ENCODE measurements at places on chromosomes 11 and 22.

GRCh38 chr11:124899383-124900145 lies 1.9 kb upstream of the ROBO4 start:
- DNase-seq: no peak

GRCh38 chr11:32107647-32108046 lies 16.8 kb downstream of the RCN1 start:
- no peak for DNase-seq

GRCh38 chr11:96391698-96392307 lies 2.0 kb downstream of the JRKL start:
- DNase-seq: no peak

DNA sequence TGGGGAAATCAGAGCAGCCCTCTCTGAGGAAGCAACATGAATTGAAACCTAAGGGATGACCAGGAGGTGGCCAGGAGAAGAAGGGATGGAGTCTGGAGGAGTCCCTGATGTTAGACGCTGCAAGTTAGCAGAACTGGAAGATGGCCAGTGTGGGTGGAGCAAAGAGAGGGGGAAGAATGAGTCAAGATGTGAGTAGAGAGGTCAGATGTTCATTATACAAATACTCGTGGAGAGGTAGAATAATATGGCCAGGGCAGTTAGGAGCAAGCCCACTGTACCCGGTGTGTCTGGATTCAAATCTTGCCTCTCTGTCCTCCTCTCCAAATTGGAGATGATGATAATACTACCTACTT lies 242.0 kb downstream of the TENM4 start:
- DNase-seq: no peak

DNA sequence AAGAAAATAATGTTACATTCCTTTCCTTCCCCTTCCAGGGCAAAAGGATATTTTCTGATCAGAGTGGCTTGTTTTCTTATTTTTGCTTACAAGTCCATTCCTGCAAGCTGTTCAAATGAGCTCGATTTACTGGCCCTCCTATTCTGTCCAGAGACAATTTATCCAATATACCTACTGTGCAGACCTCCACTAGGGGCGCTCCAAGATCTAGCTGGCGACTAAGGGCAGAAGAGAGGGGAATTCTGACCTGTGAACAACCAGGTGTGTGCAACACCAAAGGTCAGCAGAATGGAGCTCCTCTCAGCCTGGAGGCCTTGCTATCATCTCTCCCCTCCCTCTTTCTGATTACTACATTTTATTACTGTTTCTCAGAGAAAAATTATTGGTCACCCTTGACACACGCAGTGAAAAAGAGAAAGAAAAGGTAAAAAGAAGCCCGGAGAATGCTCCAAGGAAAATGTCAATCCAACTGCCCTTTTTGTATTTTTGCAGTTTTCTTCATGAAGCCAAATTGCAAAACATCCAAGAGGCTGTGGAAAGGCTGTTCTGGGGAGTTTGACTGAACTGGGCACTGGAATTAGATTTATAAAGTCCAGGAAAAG lies 3.2 kb downstream of the SEZ6L start:
- DNase-seq: peak; percentile 70

DNA sequence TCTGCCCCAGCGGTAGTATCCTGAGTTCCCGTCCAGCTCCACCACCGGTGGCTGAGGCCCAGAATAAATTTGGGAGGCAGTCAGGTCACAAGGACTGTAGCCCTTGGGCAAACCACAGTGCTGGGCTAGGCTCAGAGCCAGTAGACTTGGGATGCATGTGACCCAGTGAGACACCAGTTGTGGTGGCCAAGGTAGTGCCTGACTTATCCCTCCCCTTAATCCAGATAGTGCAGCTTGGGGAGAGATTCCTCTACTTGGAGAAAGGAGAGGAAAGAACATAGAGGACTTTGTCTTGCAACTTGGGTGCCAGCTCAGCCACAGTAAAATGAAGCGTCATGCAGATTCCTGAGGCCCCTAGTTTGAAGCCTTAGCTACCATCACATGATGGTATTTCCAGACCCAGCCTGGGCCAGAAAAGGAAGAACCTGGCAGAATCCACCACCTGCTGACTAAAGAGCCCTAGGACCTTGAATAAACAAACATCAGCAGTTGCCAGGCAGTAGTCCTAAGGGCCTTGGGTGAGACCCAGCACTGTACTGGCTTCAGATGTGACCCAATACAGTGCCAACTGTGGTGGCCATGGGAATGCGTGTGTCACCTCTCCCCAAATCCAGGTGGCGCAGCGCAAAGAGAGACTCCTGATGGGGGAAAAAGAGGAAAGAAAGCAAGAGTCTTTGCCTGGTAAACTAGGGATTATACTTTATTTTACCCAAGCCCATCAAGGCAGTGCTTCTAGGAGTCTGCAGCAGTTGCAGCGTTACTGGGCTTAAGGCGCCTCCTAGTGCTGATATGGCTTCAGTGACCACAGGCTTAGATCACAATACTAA lies 17.0 kb upstream of the DDX10 start:
- peak; percentile 78 for DNase-seq

DNA sequence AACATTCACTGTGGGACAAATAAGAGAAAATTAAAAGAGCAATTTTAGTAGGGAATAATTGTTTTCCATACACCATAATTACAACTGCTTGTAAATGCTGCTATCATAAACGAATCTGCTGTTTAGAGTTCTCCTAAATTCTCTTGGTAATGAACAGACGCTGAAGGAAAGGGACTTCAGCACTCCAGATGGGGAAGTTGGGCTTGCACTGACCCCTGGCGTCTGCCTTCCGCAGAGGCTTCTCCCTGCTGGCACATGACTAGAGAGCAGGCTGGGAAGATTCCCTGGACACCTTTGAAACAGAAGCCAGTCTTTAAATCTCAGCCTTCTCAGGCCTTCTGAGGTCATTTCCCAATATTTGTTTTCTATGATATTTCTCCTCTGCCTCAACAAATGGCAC lies 84.1 kb downstream of the NXPE2 start:
- peak; percentile 68 for DNase-seq

- no peak for DNase-seq
Observed at GRCh38 chr11:116062129-116062489, 557.9 kb upstream of the CADM1 start.

DNA sequence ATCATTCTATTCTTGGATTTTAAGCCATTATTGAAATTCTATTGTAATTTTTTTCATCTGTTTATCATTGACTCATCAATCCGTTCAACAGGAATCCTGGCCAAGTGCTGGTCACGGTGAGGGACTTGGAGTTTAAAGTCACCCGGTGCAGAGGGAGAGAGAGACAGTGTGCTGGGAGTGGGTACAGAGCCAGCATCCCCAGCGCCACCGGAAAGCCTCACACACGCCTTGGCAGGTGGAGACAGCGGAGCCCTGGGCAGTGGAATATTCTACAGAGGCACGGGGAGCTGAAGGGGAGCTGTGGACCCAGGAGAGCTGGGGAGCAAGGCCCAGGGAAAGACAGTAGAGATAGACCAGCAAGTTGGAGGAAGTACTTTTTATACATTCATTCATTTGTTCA lies 787.6 kb downstream of the BRD1 start:
- DNase-seq: no peak

GRCh38 chr22:48198489-48199459 lies 1436.3 kb downstream of the TBC1D22A start:
- no peak for DNase-seq

DNA sequence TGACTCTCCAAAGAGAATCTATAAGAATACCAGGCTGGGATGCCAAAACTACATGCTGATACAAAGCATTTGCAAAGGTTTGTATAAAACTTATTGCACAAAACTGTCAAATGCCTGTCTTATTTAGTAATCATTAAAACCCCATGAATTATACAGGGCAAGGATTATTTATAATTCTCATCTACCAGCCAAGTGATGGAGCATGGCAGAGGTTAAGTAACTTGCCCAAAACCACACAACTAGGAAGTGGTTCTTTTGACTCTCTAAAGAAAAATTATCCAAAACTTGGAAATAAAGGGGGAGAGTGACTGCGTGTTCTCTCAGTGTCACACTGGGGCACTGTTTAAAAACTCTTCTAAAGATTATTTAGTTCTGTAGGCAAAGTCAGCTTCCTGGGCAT lies 17.4 kb upstream of the CLMP start:
- DNase-seq: no peak

- no peak for DNase-seq
Observed at GRCh38 chr11:126029805-126030204, 32.9 kb downstream of the CDON start.

DNA sequence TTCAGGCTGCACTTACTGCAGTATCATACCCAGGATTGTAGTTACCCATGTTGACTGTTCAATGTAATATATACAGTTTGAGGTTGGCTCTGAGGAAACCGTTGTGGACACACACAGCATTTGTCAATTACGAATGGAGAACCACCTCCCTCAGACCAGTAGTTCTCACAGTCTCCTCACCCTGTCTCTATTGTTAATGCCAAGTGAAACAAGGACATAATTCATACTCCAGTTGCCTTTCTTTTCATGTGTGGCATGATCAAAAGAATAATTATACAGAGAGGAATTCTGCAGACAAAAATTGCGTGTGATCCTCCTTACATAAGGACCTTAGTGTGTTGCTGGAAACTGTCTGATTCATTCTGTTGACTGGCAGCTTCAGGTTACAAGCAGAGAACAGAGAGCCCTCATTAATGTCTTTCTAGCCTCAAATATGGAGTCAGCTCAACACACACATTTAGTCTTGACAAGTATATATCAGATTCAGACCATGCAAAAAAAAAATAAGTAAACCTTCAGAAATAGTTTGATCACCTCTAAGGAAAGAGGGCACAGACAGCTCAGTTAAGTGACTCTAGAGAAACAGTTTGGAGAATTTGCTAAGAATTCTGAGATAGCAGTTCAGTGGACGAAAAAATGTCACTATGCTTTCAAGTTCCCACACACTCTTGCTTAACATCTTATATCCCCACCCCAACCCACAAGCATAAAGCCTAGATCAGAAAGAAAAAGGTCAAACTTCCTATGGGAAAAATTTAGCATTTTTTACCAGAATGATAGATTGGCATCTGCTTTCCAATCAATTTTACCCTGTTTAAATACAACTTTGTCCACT lies 96.1 kb downstream of the MAML2 start:
- DNase-seq: no peak

DNA sequence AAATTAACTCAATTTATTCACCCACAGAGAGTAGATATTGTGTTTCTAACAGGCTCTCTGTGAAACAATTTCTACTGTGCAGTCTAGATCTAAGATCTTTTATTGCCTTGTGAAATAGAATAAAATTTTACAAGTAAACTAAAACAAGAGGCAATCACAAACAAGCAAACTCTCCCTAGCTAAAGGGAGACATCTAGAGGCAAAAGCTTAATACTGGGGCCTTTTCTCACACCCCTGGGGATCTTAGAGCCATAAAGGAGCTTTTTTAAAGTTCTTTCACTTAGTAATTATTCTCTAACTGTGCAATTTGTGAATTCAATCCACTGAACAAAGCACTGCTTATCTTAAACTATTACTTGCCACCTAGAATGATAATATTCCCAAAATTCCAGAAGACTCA lies 19.7 kb downstream of the ALG9 start:
- DNase-seq: no peak

- DNase-seq: no peak
Observed at GRCh38 chr22:17865183-17866055, 91.2 kb upstream of the BID start.

DNA sequence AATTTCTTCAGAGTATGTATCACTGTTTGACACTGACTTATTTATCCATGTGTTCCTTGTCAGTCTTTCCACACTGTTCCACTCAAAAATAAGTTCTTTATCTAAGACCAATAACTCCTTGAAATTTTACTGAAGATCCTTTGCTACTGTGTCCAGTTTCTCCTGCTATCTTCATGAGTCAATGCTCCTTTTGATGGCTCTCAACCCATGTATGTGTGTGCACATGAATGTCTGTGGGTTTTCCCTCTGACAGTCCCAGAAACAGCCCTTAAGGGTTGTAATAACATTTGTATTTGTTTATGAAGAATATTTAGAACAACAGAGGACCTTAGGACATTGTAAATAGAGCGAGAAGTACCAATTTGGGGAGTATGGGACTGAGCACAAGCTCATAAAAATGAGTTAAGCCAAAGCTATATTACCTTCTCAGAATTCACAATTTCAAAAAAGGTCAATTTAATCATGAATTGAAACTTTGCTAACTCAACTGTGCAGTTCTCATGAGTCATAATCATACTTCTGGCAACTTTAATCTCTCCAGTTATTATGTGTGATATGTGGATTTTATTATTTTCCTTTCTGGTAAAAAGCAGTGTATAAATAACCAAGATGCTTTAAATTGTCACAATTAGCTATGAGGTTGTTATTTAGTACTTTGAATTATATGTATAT lies 533.6 kb downstream of the CNTN5 start:
- DNase-seq: no peak

DNA sequence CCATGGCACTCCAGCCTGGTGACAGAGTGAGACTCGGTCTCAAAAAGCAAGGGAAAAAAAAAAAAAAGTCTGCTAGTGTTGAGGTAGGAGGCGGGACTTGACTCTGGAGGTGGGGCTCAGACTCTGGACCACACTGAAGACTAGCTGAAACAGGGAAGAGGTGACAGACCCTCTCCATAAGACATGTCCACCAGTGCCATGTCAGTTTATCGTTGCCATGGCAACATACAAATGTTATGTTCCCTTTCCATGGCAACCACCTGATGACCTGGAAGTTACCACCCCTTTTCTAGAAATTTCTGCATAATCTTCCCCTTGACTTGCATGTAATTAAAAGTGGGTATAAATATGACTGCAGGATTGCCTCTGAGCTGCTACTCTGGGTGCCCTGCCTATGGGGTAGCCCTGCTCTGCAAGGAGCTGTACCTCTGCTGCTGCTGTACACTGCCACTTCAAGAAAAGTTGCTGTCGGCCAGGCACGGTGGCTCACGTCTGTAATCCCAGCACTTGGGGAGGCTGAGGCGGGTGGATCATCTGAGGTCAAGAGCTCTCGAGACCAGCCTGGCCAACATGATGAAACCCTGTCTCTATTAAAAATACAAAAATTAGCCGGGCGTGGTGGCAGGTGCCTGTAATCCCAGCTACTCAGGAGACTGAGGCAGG lies 55.1 kb downstream of the KIAA1671 start:
- DNase-seq: no peak

DNA sequence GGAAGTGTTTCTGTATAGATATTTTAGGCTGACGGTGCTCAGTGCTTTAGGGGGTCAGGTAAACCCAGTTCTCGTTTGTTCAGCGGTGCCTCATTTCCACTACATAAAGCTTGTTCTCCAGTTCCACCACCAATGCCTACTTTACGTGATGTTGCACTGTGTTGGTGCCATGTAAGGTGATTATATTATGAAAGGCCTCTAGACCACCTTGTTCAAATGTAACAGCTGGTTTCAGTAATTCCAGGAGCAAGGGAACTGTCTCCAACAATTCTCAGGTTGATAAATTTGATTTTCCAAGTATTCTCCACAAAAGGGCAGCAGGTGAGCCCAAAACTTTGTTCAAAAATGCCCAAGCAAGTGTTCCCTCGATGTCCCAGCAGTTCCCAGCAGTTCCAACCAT lies 83.7 kb upstream of the SEPTIN5 start:
- DNase-seq: no peak

DNA sequence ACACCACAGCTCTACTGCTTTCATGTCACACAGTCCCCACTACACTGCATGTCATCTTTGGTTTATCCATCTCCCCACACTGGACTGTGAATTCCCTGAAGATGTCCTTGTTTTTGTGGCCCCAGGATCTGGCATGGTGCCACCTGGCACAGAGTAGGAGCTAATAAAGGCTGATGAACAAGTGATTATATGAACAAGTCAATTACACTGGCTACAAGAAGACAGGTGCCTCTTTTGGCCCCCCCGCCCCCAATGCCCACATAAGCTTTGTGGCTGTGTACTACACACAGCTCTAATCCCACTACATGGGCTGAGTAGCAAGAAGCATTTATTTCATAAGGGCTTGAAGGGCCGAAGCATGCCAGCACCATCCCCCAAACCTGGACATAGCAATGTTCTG lies 24.7 kb downstream of the PLEKHA7 start:
- no peak for DNase-seq
